ENCODE measurements at places on chromosomes 1 and 21.

- DNase-seq = no peak
Measured at GRCh38 chr1:161079436-161080110, 9.8 kb downstream of the NECTIN4 start.

DNA sequence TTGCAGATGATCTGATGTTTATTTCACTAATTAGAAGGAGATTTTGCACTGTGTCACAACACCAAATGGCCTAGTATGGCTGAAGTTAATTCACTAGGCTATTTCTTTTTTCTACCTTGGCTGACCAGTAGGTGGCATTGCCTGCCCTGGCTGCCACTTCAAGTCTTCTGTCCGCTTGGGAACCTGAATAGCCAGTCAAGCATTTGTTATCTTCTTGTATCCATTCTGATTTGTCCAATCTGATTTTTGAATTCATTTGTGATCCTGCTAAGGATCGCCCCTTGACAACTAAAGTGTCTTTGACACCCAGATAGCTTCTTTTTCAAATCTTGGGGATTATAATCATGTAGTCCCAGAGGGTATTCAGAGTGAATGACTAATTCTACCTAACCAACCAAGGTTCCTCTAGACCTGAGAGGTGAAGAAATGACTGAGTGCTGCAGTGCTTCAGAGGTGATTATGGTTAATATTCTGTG lies 99.4 kb downstream of the GIPC2 start:
- DNase-seq = peak; percentile 88

GRCh38 chr1:115126516-115126915 lies 37.2 kb upstream of the TSPAN2 start:
- DNase-seq = no peak

DNA sequence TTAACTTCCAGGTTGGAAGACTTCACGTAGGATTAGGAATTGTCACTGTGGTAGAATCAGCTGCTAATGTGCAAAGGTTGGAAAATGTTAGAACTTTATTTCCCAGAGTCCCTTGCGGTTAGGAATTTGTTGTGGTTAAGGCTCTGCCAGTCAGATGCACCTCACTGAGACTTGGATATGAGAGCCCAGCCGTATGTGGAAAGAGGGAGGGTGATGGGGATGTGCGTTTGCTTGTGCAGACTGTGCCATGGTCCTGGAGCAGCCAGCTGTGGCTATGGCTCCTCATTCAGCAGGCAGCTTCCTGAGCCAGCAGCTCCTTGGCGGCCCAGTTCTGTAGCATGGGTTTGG lies 12.5 kb downstream of the S100A10 start:
- DNase-seq = no peak

- no peak for DNase-seq
Measured at GRCh38 chr1:173176246-173176645, 30.9 kb downstream of the TNFSF4 start.

- no peak for DNase-seq
Measured at GRCh38 chr1:30417001-30417700, 306.2 kb downstream of the MATN1 start.

DNA sequence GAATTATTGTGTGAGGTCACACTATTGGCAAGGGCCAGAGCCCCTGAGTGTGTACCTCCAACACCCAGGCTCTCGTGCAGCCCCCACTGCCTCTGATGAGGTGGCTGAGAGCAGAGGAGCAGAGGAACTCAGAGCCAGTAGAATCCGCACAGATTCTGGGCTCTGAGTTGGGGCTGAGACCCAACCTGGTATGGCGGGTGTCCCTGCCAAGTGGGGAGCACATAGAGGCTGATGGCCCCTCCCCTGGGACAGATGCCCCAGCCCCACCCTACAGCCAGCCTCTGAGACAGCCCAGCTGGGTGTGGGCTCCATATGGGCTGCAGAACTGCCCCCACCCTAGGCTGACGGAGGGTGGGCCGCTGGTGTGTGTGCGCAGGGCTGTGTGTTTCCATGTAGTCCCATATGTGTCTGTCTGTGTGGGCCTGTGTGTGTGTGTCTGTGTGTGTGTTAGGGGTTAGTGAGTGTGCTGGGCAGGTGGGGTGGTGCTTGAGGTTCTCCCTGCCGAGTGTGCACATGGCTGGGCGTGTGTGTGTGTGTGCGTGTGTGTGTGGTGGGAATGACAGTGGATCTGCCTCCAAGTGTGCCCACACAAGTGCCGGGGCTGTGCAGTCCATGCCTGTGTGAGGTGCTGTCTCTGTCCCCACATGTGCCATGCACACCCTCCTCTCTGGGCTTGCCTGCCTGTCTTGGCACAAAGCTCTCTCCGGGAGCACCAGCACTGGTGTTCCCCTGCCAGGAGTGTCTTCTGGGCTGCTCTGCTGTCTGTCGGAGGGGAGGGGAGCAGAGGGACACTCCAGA lies 24.4 kb downstream of the FOXO6 start:
- DNase-seq = no peak

- no peak for DNase-seq
Measured at GRCh38 chr1:202848191-202848542, 37.4 kb downstream of the PCAT6 start.

GRCh38 chr1:240597153-240597745 lies 14.7 kb downstream of the GREM2 start:
- no peak for DNase-seq

- no peak for DNase-seq
Measured at GRCh38 chr1:59900640-59901039, 25.9 kb downstream of the CYP2J2 start.

DNA sequence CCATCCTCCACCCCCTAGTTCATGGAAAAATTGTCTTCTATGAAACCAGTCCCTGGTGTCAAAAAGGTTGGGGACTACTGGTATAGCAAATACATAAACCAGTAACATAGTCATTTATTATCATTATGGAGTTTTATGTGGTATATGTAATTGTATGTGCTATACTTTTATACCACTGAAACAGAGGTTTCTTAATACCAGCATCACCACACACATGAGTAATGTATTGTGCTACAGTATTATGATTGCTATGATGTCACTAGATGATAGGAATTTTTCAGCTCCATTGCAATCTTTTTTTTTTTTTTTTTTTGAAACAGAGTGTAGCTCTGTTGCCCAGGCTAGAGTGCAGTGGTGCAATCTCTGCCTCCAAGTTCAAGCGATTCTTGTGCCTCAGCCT lies 5.7 kb upstream of the PAXBP1 start:
- no peak for DNase-seq

DNA sequence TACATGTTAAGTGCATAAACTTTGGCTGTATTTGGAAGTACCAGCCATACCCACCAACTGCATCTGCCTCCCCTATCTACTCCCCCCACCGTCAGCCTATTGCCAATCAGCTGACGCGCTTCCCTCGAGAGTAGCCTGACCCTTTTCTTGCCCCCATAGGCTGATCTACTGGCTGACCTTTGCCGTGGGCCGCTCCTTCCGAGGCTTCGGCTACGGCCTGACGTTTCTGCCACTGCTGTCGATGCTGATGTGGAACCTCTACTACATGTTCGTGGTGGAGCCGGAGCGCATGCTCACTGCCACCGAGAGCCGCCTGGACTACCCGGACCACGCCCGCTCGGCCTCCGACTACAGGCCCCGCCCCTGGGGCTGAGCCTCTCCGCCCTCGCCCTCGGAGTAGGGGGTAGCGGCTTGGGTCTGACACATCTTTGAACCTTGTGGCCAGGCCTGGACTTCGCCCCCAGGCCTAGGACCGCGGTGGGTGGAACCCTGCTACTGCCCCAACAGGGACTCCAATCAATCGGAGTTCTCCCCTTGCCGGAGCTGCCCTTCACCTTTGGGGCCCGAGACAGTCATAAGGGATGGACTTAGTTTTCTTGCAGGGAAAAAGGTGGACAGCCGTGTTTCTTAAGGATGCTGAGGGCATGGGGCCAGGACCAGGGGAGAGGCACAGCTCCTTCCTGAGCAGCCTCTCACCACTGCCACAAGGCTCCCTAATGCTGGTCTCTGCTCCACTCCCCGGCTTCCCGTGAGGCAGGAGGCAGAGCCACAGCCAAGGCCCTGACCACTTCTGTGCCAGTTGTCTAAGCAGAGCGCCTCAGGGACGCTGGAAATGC lies 4.0 kb downstream of the GLMP start:
- DNase-seq = peak; percentile 77

- DNase-seq = peak; percentile 13
Measured at GRCh38 chr1:212950243-212951125, at the start of gene VASH2. VASH2 (plus strand) TSS chr1:212950541; CDS start chr1:212951543, 1,002 bp downstream.

GRCh38 chr1:244313346-244313745 lies 138.4 kb downstream of the ADSS2 start:
- DNase-seq = no peak

- no peak for DNase-seq
Measured at GRCh38 chr1:154866257-154867063, 3.6 kb downstream of the KCNN3 start.

DNA sequence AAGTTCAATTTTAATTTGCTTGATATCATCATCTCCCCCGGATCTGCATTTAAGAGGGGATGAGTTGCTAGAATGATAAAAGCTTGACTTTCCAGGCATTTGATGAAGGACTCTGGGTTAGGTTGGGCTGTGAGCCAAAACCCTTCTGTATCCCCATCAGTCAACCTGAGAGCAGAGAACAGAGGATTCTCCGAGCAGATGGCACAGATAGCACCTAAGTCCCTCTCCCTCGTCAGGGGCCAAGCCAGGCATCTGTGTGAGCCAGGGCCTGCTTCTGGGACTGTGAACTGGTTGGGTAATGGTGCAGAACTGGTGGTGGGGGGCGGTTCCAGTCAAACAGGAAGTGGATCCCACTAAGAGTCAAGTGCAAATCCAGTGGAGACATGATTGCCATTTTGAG lies 205.8 kb downstream of the TNR start:
- DNase-seq = no peak

GRCh38 chr1:62685431-62685859 lies 2.7 kb downstream of the DOCK7 start:
- DNase-seq = no peak

GRCh38 chr1:240941701-240942370 lies 329.9 kb upstream of the GREM2 start:
- DNase-seq = no peak

- no peak for DNase-seq
Measured at GRCh38 chr1:60073605-60074278, at the start of gene C1orf87. C1orf87 (minus strand) TSS chr1:60073770; CDS start chr1:60072643, 1,127 bp downstream.

DNA sequence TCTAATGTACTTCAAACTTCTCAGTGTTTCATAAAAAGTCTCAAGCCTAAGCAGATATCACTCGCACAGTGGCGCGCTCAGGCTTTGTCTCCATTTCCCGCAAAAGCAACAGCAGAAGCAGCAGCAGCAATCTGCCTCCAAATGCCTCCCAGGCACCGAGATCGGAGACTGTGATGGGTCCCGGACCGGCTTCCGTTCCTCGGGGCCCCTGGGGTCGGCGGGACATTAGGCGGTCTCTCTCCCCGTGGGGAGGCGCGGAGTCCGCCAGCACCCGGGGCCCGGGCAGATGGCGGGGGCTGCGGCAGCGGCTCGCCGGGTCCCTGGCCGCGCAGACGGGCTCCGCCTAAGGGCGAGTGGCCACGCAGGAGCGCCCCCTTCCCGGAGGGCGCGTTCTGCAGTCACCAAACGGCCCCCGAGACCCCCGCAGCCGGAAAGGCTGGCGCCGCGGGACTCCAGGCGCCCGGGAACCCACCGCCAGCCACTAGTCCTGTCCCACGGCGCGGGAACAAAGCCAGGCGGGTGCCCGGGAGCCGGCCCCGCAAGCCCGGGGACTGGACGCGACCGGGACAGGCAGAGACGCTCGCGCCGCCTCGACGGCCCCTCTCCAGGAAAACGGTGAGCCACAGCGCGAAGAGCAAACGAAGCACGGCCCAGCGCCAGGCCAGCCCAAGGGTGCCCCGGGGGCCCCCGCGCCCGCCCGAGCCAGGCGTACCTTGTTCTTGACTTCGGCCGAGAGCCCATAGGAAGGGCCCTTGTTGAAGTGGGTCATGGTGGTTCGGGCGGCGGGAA lies 590 bp downstream of the CNN3 start:
- DNase-seq = no peak

DNA sequence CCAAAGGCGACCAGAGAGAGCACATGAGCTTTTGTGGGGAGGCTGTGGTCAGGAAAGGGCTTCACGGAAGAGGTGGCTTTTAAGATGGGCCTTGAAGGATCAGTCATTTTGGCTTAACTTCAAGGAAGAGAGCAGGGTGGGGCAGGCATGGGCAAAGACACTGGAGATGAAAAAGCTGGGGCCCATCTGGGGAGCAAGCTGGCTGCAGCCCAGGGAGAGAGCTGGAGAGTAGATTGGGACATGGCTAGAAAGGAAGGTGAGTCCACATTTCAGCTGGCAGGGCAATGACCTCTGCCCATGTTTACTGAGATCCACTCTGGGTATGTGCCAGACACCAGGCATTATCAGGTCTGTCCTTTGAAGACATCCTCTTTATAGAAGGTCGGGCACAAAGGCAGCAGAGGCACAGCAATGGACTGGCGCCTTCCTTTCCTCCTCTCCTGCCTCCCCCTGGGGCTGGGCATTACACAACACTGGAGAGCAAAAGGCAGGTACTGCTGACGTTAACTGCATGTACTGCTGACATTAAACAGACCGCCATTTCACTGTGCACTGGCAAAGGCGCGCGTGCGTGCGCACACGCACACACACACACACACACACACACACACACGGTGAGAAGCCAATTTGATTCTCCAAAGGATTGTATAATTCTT lies 2.2 kb upstream of the UBXN10 start:
- no peak for DNase-seq

DNA sequence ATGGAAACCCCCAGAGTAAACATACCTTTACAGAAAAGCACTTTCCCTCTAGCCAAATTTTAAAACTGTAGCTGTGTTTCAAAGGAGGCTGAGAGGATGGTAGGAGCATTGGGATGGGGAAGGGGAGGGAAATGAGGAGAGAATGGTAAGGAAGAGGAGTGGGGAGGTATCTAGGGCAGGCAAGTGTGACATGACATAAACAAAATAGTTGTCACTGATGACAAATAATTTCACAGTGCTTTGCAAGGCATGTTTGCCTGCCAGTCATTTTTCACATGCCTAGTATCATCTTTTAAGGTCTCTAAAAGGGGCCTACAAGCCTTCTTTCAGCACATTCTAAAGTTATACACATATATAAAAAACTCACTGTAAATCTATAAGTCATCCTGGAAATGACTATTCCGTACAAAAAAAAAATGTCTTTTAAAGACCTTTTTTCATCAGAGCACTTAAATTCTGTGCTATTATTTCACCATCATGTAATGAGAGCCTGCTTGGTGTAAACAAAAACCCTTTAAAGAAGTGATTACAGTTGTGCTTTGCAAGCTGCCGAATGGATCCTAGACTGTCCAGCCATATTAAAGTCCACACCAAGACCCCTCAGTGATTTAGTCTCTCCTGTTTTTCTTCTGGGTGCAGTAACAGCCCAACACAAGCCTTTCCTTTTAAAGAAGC lies 38.4 kb downstream of the HLX start:
- DNase-seq = no peak

DNA sequence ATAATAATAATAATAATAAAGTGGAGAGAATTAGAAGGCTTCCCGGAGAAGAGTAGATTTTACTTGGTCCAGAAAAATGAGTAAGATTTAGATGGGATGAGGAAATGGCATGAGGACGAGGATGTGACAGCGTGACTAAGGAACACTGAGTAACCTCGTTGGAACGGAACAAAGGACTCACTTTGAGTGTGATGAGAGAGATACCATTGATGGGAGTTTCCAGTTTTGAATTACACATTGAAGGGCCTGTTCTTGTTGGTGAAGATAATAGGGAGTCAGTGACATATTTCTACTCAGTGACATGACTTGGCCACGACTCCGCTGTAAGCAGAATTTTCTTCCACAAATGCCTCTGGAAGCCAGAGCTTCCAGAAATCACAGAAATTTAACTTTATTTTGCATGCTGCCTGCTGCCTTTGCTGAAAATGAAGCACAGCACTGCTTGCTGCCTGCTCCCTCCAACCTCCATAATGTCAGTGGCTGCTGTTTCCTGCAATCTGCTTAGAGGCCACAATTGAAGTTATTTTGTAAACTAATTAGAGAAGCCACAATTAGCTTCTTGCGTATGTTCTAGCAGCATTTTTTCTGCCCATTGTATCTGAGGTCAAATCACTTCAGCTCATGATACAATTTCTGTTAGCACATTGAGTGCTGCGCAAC lies 33.7 kb upstream of the FBXO28 start:
- DNase-seq = no peak
